Neural crest cell (in vitro differentiated cells): ENCODE measurements at places on chromosomes 6 and 20. TPM values are rescaled to one million over a fixed set of nuclear protein-coding genes. Genes with fewer than 3 reads are reported as not detected.

CASS4 gene
- total RNA-seq = 0.14 and 0.16 TPM in 2 replicates

B3GALT4 gene
- total RNA-seq = 2.0 and 2.8 TPM in 2 replicates

TGM3 gene
- 0.23 and 0.43 TPM in 2 replicates for total RNA-seq

DLK2 gene
- total RNA-seq = 1.5 and 1.6 TPM in 2 replicates

GSTA3 gene
- not detected in 2 replicates for total RNA-seq

PPP1R3G gene
- total RNA-seq = 0.05 and 0.07 TPM in 2 replicates

TNNC2 gene
- not detected in 2 replicates for total RNA-seq

WFDC5 gene
- not detected in 2 replicates for total RNA-seq

SNPH gene
- 3.0 and 3.3 TPM in 2 replicates for total RNA-seq

TREM1 gene
- total RNA-seq = not detected in 2 replicates

SPAG4 gene
- total RNA-seq = 2.3 and 3.1 TPM in 2 replicates

SMOC2 gene
- total RNA-seq = 0.14 and 0.23 TPM in 2 replicates

APCDD1L gene
- not detected in 2 replicates for total RNA-seq

- no peak for DNase-seq
These were observed 211.7 kb downstream of the LMBRD1 start for GRCh38 chr6:69584913-69585729.

- DNase-seq = no peak
These were observed 105.0 kb downstream of the KLHL32 start for GRCh38 chr6:97029552-97029951.

DNA sequence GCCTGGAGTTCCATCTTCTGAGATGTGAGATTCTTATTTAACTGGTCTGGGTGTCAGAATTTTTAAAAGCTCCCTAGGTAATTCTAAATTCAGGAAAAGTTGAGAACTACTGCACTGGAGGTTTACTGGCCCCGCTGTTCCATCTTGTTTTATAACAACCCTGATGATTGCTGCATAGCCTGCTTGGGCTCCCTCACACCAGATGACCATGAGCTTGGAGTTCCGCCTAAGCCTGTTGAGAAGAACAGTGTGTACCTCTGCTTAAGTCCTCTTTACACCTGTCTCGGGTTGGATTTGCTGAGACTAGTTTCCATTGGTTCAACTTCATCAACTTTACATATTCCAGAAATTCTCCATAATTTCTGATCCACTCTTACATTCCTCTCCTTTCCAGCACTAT, 77.9 kb downstream of the FKBP5 start:
- DNase-seq = no peak

DNA sequence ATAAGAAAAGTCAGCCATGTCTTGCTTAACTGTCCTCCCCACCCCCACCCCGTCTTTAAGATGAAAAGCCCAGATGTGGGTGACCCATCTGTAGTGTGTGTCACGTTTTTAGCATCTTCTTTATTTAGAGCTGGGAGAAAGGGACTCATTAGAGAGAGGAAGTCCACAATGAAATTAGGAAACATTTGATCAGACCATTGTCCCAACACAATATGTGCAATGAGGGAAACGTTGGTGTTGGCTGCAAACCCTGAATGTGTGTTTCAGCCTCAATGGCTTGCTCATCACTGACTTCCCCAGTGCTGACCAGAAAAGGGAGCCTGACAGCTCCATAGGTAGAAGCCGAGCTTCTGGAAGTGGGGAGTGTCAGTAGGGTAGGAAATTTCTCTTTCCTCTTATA, 475.7 kb downstream of the CD83 start:
- DNase-seq = no peak

DNA sequence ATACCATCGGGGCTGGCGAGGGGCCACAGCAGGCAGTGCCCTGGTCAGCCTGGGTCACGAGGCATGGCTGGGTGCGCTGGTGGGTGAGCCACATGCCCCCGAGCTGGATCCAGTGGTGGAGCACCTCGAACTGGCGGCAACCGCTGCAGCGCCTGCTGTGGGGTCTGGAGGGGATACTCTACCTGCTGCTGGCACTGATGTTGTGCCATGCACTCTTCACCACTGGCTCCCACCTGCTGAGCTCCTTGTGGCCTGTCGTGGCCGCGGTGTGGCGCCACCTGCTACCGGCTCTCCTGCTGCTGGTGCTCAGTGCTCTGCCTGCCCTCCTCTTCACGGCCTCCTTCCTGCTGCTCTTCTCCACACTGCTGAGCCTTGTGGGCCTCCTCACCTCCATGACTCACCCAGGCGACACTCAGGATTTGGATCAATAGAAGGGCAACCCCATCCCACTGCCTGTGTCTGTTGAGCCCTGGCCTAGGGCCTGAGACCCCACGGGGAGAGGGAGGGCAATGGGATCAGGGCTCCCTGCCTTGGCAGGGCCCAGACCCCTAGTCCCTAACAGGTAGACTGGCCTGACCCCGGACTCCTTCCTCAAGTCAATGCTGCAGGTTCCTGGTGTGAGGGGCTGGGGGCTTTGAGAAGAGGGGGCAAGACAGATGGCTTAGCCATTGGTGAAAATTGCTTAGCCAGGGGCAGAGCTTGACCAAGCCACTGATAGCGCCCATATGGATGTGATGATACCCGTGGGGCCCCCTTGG, 598 bp downstream of the TMEM239 start:
- no peak for DNase-seq

DNA sequence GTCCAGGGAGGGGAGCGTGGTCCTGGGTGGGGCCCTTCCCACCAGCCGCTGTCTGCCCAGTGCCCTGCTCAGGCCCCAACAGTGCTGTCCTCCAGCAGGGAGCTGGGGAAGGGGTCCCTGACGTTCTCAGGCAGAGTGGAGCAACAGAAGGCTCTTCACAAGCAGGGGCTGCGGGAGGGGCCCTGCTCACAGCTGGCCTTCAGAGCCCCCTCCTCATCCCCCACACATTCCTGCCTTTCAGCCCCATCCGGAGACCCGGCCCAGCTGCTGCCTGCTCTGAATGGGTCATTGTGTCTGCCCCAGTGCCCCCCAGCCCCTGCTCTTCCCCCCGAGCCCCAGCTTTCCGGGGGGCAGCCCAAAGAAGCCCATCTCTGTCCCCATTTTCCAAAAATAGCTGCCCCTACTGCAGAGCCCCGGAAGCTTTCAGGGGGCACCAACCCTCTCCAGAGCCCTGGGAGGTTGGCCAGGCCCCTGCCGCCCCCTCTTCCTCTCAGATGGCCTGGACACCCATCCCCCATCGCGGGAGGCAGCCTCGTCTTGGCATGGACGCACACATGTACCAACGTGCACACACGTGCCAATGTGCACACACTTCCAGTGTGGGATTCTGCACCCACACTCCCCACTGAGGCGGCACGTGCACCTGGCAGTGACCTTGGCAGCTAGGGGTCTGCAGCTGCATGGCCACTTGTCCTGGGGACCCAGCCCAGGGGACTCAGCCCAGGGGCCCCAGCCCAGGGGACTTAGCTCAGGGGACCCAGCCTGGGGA, 3.7 kb downstream of the COL20A1 start:
- DNase-seq = peak; percentile 44

DNA sequence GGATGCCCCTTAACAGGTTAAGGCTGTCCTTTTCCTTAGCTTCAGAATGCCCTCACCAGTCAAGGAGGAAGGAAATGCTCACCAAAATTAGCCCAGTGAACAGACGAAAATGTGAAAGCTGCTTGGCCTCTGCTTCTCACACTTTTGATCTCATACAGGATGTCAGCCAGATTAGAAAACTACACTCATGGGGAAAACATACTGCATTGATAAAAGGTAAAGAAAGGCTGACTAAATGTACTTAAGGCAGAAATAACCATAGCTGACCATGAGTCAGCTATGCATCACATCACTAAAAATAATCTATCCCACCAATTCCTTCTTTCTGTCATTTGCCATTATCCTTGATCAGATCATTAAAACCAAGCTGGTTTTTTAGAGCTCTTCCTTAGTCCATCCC, 198.4 kb upstream of the TENT5A start:
- no peak for DNase-seq

DNA sequence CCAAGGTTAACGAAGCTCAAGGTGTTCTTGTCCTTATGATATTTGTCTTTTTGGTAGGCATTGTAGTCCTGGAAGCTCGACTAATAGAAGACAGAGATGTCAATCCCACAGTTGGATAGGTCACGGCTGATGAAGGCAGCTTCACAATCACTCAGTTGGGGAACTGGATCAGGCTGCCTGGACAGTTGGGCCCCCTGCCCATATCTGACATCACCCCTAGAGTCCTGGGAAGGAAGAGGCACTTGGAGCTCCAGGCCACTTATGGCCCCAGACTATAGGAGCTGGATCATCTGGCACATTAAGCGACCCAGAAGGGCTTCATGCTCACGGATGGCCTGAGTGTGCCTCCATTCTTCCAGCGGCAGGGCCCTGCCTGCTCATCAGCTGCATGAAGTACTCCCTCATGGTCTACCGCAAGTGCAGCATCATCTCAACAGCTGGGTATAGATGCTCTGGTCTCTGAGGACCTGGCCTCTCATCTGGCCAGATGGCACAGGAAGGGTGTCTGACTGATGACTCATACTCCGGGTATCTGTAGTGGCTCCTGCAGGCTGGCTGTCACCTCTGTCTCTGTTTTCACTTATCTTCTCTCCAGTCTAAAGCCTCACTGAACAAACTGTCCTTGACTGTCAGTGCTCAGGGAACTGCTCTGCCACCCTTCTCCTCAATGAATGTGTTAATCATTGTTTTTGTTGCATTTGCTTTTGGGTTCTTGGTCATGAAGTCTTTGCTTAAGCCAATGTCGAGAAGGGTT, 29.2 kb upstream of the SSR1 start:
- DNase-seq = no peak

- no peak for DNase-seq
These were observed 6.4 kb upstream of the KIF6 start for GRCh38 chr6:39731565-39731964.

- no peak for DNase-seq
These were observed 7.2 kb downstream of the LMBRD1 start for GRCh38 chr6:69789578-69789977.

DNA sequence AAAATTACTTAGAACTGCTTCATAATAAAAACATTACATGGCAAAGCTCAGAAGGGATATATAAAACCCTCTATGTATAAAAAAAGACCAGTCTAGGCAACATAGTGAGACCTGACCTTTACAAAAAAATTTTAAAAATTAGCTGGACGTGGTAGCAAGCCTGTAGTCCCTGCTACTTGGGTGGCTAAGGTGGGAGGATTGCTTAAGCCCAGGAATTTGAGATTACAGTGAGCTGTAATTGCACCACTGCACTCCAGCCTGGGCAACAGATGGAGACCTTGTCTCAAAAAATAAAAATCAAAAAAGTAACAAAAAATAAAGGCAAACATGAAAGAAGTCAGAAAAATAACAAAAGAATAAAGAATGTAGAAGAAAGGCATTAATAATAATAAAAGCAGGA, 21.5 kb upstream of the TPD52L1 start:
- no peak for DNase-seq

DNA sequence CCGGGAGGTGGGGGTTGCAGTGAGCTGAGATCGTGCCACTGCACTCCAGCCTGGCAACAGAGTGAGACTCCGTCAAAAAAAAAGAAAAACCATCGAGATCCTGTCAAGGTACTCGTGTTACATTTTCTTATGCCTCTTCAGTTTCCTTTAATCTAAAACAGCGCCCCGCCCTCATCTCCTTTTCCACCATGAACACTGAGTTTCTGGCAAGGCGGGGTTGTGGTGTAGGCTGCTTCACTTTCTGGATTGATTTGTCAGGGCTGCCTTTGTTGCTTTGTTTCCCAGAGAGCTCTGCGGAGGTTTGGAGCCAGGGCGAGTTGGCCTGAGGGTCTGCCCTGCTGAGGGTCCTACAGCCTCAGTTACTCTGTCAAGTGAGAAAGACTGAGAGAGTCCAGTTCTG, 8.9 kb downstream of the ITPR3 start:
- DNase-seq = no peak

DNA sequence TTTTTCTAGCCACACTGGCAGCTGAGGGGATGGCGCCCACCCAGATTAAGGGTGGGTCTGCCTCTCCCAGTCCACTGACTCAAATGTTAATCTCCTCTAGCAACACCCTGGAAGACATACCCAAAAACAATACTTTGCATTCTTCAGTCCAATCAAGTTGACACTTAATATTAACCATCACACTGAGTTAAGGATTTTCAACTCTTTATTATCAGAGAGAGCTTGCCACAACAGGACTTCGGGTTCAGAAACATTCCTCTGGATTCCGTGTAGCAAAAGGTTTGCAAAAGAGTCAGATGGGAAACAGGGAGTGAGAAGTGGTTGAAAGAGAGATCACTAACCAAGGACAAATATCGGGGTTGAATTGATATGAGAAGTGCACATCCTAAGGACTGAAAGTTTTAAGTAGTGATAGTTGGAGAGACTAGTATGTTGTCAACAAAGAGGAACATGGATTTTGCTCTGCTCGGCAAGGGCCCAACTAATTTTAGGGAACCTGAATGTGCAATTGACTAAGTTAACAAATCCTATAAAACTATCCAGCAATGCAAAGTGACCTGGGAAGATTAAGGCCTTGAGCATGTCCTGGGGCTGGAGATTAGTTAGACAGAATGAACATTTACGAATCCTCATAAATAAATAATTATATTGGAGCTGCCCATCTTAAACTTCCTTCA, 137.0 kb upstream of the TENT5A start:
- DNase-seq = no peak

GRCh38 chr6:127267646-127268625, 1.3 kb downstream of the RNF146 start:
- DNase-seq = no peak

GRCh38 chr6:141851063-141851462, 281.7 kb upstream of the GJE1 start:
- DNase-seq = no peak

DNA sequence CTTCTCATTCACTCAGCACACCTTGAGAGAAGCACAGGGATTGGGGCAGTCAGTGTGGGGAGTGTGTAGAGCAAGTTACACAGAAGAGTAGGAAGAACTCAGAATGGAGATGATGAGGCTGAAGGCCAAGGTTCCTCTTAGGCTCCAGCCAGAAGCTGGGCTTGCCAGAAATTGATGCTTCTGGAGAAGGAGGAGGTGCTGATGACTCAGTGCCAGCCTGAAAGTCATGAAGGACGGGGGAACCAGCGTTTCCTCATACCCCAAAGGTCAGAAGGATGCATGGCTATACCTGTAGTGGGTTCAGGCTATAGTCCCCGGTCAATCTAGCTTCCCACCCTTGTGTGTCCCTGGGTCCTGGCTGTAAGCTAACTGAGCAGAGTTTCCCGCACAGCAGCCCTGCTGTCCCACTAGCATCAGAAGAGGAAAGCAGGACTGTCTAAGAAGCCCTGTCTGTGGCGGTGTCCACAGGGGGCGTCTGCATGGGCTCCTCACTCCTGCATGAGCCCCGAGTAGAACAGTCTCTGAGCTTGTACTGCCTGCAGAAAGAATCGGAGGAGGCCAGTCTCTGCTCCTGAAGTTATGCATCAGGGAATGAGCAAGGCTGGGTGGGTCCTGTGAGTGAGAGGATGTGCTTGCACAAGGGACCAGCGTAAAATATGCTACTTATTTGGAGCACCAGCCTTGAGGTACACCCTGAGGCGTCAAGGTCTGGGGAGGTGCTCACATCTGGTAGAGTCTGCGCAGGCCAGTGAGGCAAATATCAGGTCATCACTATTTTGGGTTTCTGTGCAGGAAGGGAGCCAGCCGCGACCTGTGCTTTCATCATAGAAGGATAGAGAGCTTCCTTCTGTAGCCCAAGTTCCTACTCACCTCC, 148.5 kb downstream of the MRPL14 start:
- no peak for DNase-seq

- DNase-seq = no peak
These were observed 124.9 kb downstream of the LAMA2 start for GRCh38 chr6:129007701-129008373.

GRCh38 chr20:24309596-24309995, 159.8 kb upstream of the SYNDIG1 start:
- no peak for DNase-seq

GRCh38 chr20:44344723-44345122, 7.9 kb downstream of the R3HDML start:
- no peak for DNase-seq

- DNase-seq = no peak
These were observed 66.6 kb downstream of the EZR start for GRCh38 chr6:158752613-158753012.
